Stimulated activated CD8-positive, alpha-beta memory T cell treated with anti-CD3 and anti-CD28 coated beads, Interleukin-7, amount 100 ng/mL, for 4 hours (primary cell): ENCODE measurements at places on chromosomes 7 and 10.

GRCh38 chr7:14748461-14748860 is 154.1 kb downstream of the DGKB start:
- no peak for DNase-seq

- no peak for DNase-seq
Observed at GRCh38 chr7:32574626-32575025, 79.3 kb downstream of the AVL9 start.

GRCh38 chr7:77532247-77532646 is 4.8 kb upstream of the PTPN12 start:
- DNase-seq, result no peak

- DNase-seq, result no peak
Observed at GRCh38 chr10:132475086-132475485, 62.5 kb upstream of the INPP5A start.

- DNase-seq, result no peak
Observed at GRCh38 chr10:29240986-29241660, 47.7 kb upstream of the LYZL1 start.

DNA sequence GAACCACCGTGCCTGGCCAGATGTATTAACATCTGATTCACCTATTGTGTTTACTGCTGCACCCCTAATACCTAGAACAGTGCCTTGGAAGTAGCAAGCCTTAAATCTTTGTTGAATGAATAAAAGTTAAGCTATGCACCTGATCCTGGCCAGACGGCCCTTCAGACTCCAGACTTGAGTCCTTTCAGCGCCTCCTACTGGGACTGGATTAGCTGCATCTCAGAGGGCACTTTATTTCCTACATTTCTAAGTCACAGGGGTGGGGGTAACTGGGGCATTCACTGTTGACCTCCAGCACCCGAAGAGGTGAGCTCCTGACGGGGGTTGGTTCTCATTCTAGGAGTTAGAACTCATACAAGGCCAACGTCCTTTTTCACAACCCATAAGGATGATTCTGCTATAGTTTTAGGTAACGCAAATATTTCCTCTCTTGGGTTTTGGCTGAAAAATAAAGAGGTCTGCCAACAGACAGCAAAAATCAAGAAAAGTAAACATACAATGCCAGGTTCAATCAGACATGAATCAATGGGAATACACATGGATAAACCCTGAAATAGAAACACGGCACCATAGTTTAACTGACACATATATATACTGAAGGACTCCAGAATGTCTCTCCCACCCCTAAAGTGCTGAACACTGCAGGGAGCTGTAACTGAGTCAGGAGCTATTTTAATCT is 48.0 kb upstream of the DLG5 start:
- DNase-seq, result no peak

- no peak for DNase-seq
Observed at GRCh38 chr7:134741907-134742635, 37.4 kb upstream of the CALD1 start.

DNA sequence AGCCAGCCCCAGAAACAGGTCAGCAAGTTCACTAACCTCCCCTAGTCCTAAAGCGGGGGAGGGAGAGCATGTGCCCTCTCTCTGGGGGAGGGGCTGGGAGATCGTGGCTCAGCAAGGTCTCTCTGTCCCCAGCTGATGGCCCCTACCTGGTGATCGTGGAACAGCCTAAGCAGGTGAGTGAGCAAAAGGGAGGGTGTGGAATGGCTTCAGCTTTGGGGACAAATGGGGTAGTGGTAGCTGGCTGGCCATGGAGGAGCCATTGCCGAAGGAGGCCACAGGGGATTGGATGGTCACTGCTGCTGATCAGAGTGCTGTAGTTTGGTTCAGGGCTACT is 779 bp downstream of the NFKB2 start:
- DNase-seq, result no peak
